ENCODE measurements at places on chromosomes 11 and 22.

DNA sequence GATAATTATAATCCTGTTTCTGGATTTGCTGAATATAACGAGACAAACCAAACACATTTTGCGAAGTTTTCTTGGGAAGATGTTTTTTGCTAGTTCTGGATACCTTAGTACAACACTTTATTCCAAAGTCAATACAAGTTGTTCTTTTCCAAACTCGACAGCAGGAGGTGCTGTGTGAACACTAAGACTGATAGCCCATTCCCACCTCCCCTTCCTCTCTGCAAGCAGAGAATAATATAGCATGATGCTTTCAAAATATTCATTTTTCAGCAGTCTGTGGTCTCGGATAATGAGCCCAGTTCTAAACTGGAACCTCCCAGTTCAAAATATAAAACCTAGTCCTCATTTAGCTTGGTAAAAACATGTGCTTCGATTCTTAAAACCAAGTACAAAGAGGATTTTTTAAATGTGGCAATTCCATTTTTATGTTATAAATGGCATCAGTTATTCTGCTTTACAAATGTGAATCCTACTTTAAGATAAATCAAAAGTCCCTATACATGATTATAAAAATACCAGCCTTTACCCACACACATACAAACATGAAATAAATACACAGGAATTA lies 129.1 kb downstream of the DCDC1 start:
- peak; percentile 37 for DNase-seq

GRCh38 chr11:16604794-16605388 lies 133.6 kb upstream of the C11orf58 start:
- peak; percentile 40 for DNase-seq

GRCh38 chr11:100472727-100473389 lies 214.2 kb upstream of the ARHGAP42 start:
- DNase-seq = no peak

- no peak for DNase-seq
Measured at GRCh38 chr11:17067417-17067816, 10.1 kb downstream of the RPS13 start.

DNA sequence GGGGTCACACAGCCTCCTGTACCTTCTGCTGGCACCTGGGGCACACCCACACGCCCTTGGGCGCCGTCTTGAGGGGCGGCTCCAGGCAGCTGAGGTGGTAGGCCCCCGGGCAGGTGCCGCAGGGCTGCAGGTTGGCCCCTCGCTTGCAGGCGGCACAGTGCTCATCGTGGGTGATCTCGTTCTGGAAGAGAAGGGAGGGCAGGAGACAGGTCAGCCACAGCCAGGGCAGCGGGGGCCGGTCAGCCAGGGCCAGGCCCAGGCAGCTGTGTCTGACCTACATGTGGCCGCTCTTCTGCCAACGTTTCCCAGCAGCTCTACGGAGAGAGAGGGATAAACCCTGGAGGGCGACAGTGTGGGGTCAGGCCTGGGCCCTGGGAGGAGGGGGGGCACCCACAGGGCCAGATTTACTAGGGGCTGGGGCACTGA lies 121.9 kb downstream of the PHF21B start:
- no peak for DNase-seq

DNA sequence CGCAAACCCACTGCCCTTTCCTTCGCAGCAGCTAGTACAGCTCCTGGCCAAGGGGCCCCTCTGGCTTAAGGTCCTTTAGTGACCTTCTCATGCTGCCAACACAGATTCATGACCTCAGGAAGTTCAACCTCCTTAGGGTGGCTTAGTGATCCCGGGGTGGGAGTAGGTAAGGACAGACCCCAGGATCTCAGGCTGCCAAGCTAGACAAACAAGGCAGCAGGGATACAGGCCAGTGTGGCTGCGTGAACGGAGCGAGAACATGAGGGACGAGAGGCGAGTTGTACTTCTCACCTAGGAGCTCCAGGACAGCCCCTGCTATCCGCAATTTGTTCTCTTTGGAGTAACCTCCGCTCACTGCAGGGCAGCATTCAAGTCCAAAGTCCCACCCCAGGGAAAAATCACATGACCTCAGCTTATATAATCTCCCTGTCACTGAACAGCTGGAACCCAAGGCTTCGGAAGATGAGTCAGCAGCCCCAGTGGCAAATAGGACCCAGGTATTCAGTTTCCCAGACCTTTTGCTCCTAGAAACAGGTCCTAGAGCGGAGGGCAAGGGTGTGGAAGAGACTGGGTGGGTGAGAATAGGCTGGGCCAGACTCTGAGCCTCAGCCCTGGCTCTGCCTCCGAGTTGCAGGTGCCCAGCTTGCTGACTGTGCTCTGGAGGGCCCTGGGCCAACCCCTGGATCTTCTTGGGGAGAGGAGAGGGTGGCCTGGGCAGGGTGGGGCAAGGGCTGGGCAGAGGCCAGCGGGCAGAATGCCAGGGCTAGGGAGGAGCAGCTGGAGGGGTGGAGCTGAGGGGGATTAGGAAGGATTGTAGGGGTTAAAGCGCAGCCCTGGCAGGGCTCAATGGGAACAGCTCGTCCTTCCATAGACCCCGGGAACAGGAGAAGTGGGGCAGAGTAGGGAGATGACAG lies 13.1 kb downstream of the USP2 start:
- DNase-seq = no peak

GRCh38 chr11:72760539-72761405 lies 8.6 kb upstream of the ARAP1 start:
- DNase-seq = peak; percentile 70

DNA sequence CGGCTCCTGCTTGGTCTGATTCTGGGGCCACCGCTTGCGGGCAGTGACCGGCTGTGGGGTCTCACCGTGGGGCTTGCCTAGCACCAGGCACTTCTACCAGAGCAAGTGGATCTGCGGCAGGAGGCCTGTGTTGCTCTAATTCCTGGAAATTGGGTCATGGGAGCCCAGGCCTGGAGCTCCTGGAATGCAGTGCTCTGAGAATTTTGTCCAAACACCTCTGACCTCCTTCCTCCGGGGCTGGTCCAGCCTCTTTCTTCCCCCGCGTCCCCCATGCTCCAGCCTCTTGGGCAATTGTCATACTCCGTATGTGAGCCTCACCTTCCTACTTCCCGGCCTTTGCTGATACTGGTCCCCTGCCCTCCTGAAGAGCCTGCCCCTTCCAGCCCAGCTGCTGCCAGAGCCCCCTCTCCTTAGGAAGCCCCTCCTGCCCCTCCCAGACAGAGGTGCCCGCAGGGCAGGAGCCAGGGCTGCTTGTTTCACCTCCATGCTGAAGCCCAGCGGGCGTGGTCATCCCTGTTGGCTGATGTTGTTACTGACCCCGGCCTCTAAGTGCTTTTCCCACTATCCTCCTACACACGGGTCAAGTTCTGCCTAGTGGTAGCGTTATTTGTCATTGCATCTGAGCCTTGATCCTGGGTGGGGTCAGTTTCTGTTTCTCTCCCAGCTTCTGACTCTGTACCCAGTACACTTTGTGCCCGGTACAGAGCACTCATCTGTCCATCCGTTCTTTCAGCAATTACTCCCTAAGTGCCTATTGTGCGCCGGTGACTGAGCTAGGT lies 9.6 kb downstream of the MGAT3 start:
- DNase-seq = no peak

GRCh38 chr11:114243461-114244372 lies 52.5 kb upstream of the NNMT start:
- DNase-seq = no peak
